CD4-positive, alpha-beta T cell (primary cell): ENCODE measurements at places on chromosomes 12 and 14.

DNA sequence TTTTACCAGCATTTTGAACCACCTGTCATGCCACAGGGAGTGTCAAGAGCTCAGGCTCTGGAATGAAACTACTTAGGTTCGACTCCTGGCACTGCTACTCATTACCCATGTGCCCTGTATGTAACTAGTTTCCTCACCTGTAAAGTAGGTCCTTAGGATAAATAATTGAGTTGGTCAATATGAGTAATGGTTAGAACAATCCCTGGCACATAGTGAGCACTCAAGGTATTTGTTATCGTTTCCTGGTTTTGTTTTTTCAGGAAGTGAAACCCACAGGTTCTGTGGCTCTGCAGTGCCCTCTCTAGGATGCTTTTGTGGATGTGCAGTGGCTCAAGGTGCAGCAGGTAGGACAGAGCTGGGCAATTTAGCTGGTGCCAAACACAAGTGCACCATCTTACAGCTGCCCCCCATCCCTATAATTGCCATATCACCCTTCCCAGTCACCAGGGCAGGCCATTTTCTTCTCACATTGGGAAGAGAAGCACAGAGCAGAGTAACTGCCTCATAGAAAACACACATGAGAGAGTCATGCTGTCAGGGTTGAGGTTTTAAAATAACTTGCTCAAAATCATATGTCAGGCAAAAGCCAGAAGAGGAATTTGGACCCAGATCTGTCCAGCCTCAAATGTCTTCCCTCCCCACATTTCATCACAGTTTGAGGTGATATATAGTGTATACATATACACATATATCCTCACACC lies 297.5 kb downstream of the RPAP3 start:
- no peak overlapping the region for H3K27ac ChIP-seq
- no peaks in the 10 kb centered on the region for H3K27me3 ChIP-seq
- H3K4me1 ChIP-seq = peaks cover 36% of the 10 kb centered on the region
- H3K4me3 ChIP-seq = no peak overlapping the region

DNA sequence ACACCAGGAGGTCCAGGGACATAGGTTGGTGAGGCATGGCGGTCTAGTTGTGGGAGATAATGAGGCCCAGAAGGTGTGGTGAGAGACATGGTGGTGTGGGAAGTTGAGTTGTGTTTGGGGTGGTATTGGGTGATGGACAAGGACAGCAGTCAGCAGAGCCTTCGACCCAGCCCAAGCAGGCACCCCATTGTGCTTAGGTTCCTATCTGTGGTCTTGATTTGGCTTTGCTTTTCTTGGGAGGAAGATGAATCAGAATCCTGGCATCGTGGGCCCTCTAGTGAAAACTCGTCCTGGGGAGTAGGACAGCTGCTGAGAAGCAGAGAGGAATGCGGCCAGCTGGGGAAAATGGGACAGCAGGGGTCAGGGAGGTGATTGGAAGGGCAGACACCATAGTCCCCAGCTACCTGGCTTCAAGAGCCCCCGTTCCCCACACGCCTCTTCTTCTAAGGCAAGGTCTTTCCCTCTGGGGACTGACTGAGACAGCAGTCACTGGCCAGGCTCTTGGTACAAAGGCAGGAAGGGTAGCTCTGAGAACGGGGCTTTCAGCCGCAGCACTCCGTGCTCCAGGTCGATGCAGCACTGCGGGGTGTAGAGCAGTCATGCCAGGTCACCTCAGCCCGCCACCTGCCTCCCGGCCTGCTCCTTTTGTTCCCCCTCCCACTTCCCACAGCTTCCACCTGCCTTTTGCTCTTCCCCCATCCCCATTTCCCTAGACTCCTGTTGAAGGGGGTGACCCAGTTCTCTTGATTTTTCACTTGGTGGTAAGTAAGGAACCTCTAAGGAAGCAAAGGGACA lies 7.9 kb downstream of the NRIP2 start:
- H3K27ac ChIP-seq = no peak overlapping the region
- DNase-seq = no peak
- no peak overlapping the region for H3K4me3 ChIP-seq
- H3K4me1 ChIP-seq = no peaks in the 10 kb centered on the region
- H3K36me3 ChIP-seq = peaks cover 67% of the 10 kb centered on the region
- H3K27me3 ChIP-seq = no peaks in the 10 kb centered on the region

- no peak overlapping the region for H3K4me3 ChIP-seq
- H3K27ac ChIP-seq = no peak overlapping the region
- no peak for DNase-seq
Observed at GRCh38 chr12:115140981-115141655, 457.1 kb upstream of the TBX3 start.

DNA sequence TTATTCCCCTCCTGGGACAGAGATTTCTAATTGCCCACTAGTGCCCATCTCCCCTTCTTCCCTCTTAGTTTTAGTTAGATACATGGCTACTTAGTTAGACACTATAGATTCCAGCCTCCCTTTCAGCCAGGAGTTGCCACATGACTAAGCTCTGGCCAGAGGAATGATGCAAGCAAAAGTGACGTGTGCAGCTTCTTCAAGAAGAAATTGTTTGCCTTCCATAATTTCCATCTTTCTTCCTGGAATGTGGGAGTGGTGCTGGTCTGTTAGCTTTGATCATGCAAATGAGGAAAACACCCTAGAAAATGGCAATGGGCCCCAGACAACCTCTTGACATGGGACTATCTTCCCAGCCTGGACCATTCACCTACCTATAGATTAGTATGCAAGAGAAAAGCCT lies 21.4 kb downstream of the CCDC177 start:
- H3K4me1 ChIP-seq = no peaks in the 10 kb centered on the region
- peak; percentile 35 for DNase-seq
- H3K4me3 ChIP-seq = no peak overlapping the region
- H3K27ac ChIP-seq = no peak overlapping the region

DNA sequence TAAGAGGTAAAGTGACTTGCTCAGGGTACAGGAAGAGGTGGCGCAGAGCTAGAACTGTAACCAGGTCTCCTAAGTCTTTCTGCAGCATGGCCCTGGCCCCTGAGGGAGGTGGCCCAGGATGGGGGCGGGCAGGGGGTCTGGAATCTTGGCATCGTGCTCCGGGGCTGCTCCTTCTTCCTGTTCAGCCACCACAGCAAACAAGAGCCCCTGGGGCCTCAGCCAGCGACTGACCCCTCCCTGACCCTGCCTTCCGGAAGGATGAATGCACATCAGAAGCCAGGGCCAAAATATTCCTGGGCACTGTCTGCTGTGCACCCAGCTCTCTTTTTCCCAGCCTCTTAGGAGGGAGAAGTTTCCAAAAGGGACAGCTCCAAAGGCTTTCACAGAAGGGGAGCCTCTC lies 242.8 kb downstream of the DPF3 start:
- no peaks in the 10 kb centered on the region for H3K27me3 ChIP-seq
- DNase-seq = no peak
- no peak overlapping the region for H3K4me3 ChIP-seq
- no peaks in the 10 kb centered on the region for H3K36me3 ChIP-seq
- no peaks in the 10 kb centered on the region for H3K4me1 ChIP-seq

DNA sequence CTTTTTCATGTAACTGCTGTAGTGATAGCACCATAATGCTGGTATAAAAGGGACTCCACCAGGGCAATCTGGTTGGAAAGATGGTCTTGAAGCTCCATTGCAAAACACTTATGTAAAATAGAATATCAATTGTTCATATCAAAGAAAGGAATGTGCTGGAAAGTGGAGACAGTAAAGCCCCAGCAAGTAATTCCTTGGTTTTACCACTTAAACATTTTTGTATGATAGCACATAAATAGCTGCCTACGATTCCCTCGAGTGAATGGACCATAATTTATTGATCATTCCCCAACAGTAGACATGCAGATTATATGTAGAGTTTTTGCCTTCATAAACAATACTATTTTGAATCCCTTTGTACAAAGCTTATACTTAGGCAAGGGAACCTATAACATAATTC lies 275.4 kb downstream of the PAWR start:
- H3K27ac ChIP-seq = no peak overlapping the region
- no peak overlapping the region for H3K4me3 ChIP-seq
- no peaks in the 10 kb centered on the region for H3K27me3 ChIP-seq
- no peaks in the 10 kb centered on the region for H3K4me1 ChIP-seq

DNA sequence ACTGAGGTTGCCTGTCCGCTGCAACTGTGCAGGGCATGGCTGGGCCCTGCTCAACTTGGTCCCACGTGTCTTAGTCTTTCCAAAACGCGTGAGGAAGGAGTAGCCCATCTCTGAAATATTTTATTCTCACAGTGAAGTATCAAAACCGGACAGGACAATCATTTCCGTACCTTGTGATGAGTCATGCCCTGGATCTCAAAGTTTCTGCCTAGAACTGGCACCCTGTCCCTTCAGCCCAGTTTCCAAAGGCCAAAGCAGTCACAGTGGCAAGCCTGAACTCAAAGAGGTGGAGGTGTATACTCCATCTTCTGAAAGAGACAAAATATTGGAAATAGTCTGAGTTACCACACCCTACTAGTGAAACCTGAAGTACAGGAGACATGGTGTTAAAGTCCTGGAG lies 28.5 kb upstream of the SRGAP1 start:
- H3K36me3 ChIP-seq = no peaks in the 10 kb centered on the region
- H3K4me1 ChIP-seq = peaks cover 11% of the 10 kb centered on the region
- DNase-seq = no peak
- no peak overlapping the region for H3K27ac ChIP-seq
- H3K27me3 ChIP-seq = no peaks in the 10 kb centered on the region

GRCh38 chr12:54272214-54272613 lies 7.7 kb downstream of the CBX5 start:
- peaks cover 12% of the 10 kb centered on the region for H3K4me1 ChIP-seq
- no peak overlapping the region for H3K4me3 ChIP-seq
- H3K36me3 ChIP-seq = peaks cover 10% of the 10 kb centered on the region
- no peak for DNase-seq

DNA sequence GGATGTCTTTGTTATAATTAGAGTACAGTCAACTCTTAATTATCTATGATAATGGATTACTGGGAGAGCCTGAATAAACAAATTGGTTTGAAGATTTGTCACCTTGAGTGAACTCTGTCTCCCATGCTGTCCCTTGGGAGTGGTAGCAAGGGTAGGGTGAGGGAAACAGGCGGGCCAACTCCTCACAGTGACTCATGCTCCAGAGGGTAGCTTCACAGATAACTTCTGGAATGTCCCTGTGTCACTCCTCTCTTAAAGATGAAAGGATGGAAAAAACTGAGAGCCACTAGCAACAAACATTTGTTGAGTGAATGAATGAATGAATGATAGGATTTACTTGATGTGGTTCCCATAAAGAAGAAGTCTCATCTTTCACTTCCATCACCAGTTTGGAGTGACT lies 53.5 kb downstream of the RASSF9 start:
- H3K27ac ChIP-seq = no peak overlapping the region
- no peaks in the 10 kb centered on the region for H3K4me1 ChIP-seq
- no peak for DNase-seq
- no peak overlapping the region for H3K4me3 ChIP-seq

GRCh38 chr12:21527451-21528180 lies 1.5 kb downstream of the SPX start:
- H3K4me3 ChIP-seq = peak overlapping the region; percentile 71
- peaks cover 18% of the 10 kb centered on the region for H3K27me3 ChIP-seq
- H3K36me3 ChIP-seq = no peaks in the 10 kb centered on the region
- peaks cover 6% of the 10 kb centered on the region for H3K4me1 ChIP-seq
- DNase-seq = peak; percentile 20

GRCh38 chr14:24114532-24115421 lies at the start of the genes DCAF11 and NRL:
Gene DCAF11 (plus strand): TSS chr14:24114777. CDS start chr14:24115595, 818 bp downstream.
Gene NRL (minus strand): TSS chr14:24114949. CDS start chr14:24082848, 32,101 bp downstream.
- no peaks in the 10 kb centered on the region for H3K27me3 ChIP-seq
- peak within 1 kb of the TSS; percentile 98 for H3K27ac ChIP-seq
- peak within 1 kb of the TSS; percentile 77 for H3K4me3 ChIP-seq
- H3K4me1 ChIP-seq = peaks cover 42% of the 10 kb centered on the region

DNA sequence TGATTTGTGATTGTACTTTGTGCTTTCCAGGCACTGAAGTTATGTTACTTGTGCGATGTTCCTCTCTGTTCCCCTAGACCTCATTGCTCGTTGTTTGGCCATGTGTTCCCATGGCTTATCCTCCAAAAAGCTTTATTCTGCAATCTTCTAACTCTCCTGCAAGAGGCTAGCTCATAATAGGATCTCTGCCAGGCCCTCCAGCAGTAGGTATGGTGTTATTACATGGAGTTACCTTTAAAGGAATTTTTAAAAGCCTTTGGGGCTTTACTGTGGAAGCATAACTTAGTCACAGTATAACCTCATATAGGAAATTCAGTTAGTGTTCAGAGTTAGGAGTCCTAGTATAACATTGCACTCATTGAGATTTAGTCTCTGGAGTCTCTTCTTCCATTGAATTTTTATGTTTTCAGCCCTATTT lies 292.3 kb downstream of the RAD51B start:
- no peaks in the 10 kb centered on the region for H3K36me3 ChIP-seq
- no peaks in the 10 kb centered on the region for H3K27me3 ChIP-seq
- H3K4me3 ChIP-seq = no peak overlapping the region

- no peaks in the 10 kb centered on the region for H3K36me3 ChIP-seq
- no peak overlapping the region for H3K4me3 ChIP-seq
- no peaks in the 10 kb centered on the region for H3K4me1 ChIP-seq
- H3K27me3 ChIP-seq = no peaks in the 10 kb centered on the region
- DNase-seq = no peak
Observed at GRCh38 chr12:24023081-24023480, 73.6 kb upstream of the SOX5 start.

DNA sequence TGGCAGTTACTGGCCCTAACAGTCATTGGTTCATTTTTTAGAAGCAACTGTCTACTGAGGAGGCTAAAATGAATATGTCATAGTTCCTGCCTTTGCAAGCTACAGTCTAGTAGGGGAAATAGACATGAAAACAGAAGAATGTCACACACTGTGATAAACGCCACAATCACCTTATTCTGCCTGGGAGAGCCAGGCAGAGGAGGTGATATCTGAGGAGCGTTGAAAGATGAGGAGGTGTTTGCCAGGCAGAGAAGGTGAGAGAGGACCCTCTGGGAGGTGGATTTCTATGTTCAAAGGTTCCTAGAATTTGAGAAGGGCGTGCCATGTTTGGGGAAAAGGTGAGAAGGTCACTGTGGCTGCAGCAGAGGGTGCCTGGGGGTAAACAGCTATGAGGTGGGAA lies 185.7 kb downstream of the PAX9 start:
- no peaks in the 10 kb centered on the region for H3K4me1 ChIP-seq
- no peaks in the 10 kb centered on the region for H3K27me3 ChIP-seq
- H3K27ac ChIP-seq = no peak overlapping the region
- no peak for DNase-seq
- H3K4me3 ChIP-seq = no peak overlapping the region
- H3K36me3 ChIP-seq = no peaks in the 10 kb centered on the region
